ENCODE measurements at places on chromosomes 3 and 15.

- no peak for DNase-seq
These were observed 13.5 kb upstream of the KCNAB1 start for GRCh38 chr3:156106721-156107373.

DNA sequence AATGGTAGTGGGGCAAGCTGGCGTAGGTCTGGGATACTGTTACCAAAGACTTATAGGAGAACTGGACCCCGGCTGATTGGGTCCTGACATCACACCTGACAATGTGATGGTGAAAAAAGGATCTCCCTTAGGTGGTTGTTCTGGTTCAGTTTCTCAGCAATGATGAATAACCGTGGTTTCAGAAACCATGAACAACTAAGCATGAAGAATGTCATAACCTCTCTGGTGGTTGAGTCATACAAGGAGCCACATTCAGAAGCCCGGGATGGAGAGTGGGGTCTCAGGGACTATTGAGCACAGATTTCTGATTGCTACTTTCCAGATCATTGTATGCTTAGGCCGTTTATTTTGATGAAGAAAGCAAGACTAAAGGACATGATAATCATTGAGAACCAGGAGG lies 17.4 kb downstream of the GPR160 start:
- no peak for DNase-seq

GRCh38 chr3:7813365-7813764 lies 688.3 kb upstream of the LMCD1 start:
- no peak for DNase-seq

GRCh38 chr15:77568014-77568972 lies 64.4 kb downstream of the LINGO1 start:
- peak; percentile 16 for DNase-seq

DNA sequence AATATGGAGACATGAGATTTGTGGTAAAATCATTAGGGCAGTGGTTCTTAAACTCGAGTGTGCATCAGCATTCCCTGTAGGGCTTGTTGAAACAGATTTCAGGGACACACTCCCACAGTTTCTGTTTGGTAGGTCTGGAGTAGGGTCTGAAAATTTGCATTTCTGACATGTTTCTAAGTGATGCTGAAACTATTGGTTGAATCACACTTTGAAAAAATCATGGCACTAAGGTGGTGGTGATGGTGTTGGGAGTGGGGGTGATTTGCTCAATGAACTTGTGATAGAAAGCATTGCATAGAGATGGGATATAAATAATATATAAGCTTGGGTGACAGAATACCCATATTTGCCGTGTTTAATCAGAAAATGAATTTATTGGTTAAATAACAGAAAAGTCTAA lies 11.3 kb downstream of the MITF start:
- no peak for DNase-seq

DNA sequence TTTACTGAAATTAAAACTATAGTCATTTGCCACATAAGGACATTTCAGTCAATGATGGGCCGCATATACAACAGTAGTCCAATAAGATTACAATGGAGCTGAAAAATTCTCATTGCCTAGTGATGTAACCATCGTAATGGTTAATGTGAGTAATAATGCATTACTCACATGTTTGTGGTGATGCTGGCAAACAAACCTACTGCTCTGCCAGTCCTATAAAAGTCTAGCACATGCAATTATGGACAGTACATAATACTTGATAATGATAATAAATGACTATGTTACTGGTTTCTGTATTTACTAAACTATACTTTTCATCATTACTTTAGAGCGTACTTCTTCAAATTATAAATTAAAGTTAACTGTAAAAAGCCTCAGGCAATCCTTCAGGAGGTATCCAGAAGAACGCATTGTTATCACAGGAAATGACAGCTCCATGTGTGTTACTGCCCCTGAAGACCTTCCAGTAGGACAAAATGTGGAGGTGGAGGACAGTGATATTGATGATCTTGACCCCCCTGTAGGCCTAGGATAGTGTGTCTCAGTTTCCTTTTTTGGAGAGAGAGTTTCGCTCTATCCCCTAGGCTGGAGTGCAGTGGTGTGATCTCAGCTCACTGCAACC lies 102.7 kb downstream of the ATP1B3 start:
- no peak for DNase-seq

DNA sequence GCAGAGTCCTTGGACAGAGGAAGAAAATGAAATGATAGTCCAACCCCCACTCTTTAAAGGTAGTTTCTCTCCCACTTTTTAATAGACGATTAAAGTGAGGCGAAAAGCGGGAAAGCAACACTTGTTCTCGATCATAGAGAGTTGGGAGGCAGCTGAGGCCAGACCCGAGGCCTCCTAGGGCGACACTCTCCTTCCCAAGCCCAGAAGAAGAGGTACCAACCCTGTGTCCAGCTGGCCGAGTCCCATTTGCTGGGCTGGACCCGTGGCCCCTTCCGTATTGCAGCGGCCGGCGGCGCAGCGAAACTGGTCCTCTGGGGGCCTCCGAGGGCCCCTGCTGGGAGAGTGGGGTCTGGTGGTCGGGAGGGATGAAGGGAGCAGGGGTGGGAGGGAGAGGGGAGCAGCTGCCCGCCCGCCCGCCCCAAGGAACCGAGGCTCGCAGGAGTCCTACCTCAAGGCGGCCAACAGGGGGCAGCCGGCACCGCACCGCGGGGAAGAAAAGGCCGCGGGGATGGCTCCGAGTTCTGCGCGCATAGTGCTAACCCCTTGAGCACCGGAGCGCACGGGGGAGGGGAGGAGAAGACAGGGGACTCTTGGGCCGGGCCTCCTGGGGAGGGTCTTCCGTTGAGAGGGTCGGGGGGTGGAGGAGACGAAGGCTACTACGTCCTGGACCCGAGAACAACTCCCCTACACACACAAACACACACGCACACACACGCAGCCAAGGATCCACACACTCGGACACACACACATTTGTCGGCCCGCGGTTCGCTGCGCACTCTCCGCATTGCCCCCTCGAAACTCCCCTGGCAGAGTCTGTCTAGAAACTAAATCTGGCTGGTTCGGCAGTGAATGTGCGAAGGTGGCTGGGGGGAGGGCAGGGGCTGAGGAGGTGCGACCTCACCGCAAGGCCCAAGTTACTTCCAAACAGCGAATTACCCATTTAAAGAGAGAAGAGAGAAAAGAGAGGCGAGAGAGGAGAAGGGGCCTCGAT lies 2.0 kb downstream of the WNT5A start:
- DNase-seq: peak; percentile 73

DNA sequence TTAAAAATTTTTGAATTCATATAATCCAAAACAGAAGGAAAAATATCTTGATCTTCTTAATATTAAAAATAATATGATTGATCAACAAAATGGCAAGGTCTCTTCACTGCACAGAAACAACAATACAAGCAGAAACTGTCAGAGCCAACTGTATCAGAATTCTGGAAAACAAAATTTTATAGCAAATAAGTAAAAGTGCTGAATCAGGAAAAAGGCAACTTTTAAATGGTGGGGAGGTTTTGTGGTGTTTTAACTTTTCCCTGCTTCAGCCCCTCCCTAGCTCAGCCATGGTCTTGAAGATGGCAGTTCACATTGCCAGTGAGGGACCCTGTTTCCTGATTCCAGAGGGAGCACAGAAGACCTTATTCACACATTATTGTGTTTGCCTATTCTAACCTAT lies 37.6 kb downstream of the SPESP1 start:
- no peak for DNase-seq

DNA sequence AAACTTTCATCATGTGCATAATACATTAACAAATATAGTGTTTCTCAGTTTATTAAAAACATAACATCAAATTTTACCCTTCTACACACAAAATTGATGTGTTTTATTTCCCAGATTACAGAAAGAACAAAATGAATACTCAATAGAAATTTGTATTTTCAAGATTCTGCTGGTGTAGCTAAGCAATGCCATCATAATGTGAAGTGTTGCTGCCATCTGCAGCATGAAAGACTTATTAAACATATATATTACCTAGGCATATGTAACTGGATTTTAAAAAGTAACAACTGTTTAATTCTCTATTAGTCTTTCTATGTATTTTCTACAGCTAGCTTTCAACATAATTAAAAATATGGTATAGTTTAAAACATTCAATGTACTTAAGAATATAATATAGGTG lies 27.5 kb downstream of the PLSCR5 start:
- peak; percentile 37 for DNase-seq

GRCh38 chr3:59752925-59753324 lies 703.1 kb upstream of the CFAP20DC start:
- DNase-seq: no peak

DNA sequence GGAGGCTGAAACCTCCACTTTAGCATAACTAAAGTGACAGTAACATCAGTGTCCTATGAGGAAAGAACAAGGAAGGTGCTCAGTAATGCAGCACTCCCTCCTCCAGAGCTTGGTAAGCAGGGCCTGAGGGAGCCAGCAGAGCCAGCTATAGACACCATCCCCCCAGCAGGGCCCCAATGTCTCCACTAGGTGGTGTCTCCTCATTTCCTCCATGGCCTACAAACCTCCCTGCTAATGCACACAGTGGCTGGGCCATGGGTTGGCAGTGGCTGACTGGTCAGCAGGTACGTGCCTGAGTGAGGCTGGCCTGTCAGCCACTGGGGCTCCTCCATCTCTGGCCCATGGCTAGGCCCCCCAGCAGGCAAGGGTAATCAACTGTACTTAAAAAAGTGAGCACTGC lies 13.6 kb downstream of the MRPS25 start:
- DNase-seq: no peak

- DNase-seq: no peak
These were observed 7.9 kb downstream of the P4HTM start for GRCh38 chr3:48997714-48998637.

DNA sequence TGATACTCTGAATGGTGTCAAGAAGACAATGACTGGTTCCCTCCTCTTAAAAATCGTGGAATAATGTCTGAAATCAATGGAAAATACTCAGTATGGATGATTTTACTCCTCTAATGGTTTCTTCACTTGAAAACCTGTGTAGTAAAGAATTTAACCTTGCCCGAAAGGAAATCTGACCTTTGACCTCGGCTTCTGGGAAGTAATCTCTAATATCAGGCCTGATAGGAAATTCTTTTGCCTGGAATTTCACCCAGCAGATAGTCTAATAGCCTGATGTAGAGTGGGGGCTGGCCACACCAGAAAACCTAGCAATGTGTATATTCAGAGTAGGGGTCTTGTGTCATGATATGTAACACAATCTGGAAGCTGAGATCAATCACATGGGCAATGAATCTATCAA lies 91.5 kb upstream of the GOLIM4 start:
- DNase-seq: no peak

- no peak for DNase-seq
These were observed 82.0 kb downstream of the MBNL1 start for GRCh38 chr3:152350776-152351175.

DNA sequence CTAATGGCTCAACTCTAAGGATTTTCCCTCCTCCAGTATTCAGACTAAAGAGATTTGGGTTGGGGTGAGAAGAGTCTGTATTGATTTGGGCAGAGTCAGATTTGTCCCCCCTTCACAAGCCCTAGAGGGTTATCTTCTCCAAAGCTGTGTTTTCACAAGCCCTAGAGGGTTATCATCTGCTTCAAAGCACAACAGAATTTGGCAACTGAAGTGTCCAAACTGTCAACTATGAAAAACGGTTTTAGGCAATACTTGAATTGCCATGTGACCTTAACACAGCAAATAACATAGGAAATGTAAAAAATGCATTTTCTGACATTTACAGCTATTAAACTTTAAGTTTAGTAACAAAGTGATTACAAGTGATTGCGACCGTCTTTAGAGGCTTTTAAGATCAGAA lies 119.9 kb downstream of the IMPG2 start:
- DNase-seq: no peak

- no peak for DNase-seq
These were observed 64.5 kb downstream of the CORO2B start for GRCh38 chr15:68643216-68643830.

- no peak for DNase-seq
These were observed 87.8 kb upstream of the LMOD3 start for GRCh38 chr3:69210068-69210730.

- no peak for DNase-seq
These were observed 21.0 kb upstream of the ATG7 start for GRCh38 chr3:11250902-11251806.

DNA sequence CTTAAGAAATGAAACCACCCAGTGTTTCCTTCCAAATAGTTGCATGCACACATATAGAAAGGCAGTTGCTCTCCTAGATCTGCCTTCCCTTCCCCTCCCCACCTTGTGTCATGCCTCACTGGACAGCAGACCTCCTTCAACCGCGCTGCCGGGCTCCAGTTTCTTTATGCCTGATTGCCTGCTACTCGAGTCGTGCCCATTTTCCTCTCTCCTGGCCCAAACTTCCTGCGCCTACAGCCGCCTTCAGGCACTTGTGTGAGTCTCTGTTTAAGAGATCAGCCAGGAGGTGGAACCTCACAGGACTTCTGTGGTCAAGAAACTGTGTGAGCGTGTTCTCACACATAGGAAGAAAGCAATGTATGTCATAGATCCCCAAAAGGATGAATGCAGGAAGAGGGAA lies 8.8 kb upstream of the FAM107A start:
- no peak for DNase-seq

GRCh38 chr3:98343647-98344507 lies 9.8 kb upstream of the OR5K4 start:
- no peak for DNase-seq

DNA sequence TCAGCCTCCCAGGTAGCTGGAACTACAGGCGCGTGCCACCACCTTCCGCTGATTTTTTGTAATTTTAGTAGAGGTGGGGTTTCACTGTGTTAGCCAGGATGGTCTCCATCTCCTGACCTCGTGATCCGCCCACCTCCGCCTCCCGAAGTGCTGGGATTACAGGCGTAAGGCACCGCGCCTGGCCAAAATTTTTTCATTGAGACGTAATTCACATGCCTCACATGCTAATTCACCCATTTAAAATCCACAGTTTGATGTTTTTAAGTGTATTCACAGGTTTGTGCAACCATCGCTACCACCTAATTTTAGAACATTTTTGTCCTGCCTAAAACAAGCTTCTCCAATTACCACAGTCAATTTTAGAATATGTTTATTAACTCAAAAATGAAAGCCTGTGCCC lies 37.1 kb downstream of the SELENOT start:
- no peak for DNase-seq

GRCh38 chr15:40247406-40247971 lies 8.6 kb downstream of the PAK6 start:
- no peak for DNase-seq

GRCh38 chr15:100779331-100780207 lies 100.1 kb upstream of the ALDH1A3 start:
- no peak for DNase-seq

DNA sequence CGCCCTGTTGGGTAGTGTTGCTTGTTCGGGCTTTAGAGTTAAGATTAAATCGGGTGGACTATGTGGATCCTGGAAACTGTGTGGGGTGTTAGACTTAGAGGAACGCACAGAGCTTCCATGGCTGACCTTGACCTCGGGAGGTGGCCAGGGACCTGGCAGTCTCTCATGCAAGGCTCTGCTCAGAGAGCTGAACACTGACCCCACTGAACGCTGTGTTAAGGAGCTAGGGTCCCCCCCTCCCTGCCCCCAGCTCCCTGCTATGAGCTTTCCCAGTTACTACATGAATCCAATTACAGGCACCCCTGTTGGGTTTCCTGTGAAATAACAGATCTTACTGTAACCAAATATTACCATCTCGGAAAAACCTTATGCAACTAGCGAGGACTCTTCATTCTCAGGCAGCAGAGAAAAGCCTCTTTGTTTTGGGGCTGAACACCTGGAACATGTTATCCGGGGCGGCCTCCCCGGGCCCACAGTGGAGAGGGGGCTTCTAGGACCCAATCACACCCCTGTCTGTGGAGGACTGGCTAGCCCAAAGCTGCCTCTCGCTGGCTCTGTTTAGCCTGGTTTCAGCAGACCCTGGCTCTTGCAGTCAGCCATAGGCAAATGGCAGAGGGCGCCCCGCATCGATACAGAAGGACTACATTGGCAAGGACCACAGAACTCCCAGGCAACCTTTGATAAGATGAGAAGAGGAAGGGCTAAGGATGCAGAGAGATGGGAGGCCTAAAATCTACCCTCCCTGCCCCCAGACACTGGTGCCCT lies 25.8 kb upstream of the ALDH1A3 start:
- no peak for DNase-seq

All from hippocampal formation (tissue), 2 donors.